ENCODE measurements at places on chromosomes 1 and 21.

GRCh38 chr1:183277821-183278738 is 92.0 kb downstream of the LAMC2 start:
- DNase-seq: no peak

GRCh38 chr1:38555594-38555993 is 304.0 kb downstream of the RRAGC start:
- DNase-seq: no peak

DNA sequence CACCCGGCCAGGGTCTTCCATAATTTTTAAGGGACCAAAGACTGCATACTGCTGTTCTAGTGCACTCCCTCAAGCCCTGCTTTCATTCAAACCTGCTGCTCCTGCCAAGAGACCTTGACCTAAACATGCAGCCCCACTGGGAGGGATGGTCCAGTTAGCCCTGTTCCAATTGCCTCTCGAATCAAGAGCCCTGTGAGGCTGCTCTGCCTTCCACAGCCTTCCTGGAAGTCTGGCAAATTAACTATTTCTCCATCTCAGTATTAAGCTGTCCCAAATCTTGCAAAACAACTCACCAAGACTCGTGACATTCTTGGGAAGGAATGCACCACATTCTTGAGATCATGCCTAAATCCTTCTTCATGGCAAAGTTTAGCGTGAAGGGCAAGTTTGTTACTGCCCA is 231.3 kb downstream of the C1orf94 start:
- no peak for DNase-seq

GRCh38 chr1:164718821-164719220 is 159.8 kb downstream of the PBX1 start:
- DNase-seq: no peak

Measured in common myeloid progenitor, CD34-positive (primary cell).